ENCODE measurements at places on chromosomes 16 and 17. TPM values are rescaled to one million over a fixed set of nuclear protein-coding genes. Genes with fewer than 3 reads are reported as not detected.

Gene HEXIM2
- total RNA-seq = 2.6 TPM

Gene MYH11
- under 0.01 TPM for total RNA-seq

Gene SECTM1
- 7.0 TPM for total RNA-seq

Gene HOXB1
- not detected for total RNA-seq

Gene SLC47A1
- total RNA-seq = 1.6 TPM

Gene SCGB1C2
- total RNA-seq = not detected

Data from mammary microvascular endothelial cell (primary cell).